ENCODE measurements at places on chromosomes 2 and 18.

DNA sequence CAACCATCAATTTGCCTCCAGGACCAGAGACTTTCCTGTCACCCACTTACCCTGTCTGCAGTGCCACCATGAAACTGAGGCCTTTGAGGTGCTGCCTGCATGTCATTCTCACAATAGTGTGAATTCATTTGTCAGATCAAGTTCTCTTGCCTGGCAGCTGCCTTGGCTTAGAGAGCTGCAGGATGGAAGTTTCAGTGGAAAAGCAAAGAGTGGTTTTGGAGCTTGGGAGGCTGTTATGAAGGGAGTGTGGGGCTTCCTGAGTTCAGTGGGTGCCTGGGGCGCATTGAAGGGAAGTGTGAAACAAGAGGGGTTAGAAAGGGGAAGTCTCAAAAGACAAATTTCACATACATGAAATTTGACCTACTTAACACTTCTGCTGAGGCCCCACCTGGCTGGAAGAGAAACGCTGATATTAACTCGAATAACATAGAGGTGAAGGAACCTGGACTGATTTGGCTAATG is 7.9 kb upstream of the LBH start:
- H3K27me3 ChIP-seq = no peaks in the 10 kb centered on the region
- peak overlapping the region; percentile 99 for H3K27ac ChIP-seq
- no peaks in the 10 kb centered on the region for H3K36me3 ChIP-seq
- DNase-seq = no peak
- H3K4me1 ChIP-seq = peaks cover 55% of the 10 kb centered on the region
- H3K4me3 ChIP-seq = peak overlapping the region; percentile 95

GRCh38 chr2:219542931-219543595 is 546 bp downstream of the CHPF start:
- peaks cover 1% of the 10 kb centered on the region for H3K27me3 ChIP-seq
- H3K27ac ChIP-seq = peak overlapping the region; percentile 60
- DNase-seq = no peak
- peaks cover 18% of the 10 kb centered on the region for H3K4me1 ChIP-seq

DNA sequence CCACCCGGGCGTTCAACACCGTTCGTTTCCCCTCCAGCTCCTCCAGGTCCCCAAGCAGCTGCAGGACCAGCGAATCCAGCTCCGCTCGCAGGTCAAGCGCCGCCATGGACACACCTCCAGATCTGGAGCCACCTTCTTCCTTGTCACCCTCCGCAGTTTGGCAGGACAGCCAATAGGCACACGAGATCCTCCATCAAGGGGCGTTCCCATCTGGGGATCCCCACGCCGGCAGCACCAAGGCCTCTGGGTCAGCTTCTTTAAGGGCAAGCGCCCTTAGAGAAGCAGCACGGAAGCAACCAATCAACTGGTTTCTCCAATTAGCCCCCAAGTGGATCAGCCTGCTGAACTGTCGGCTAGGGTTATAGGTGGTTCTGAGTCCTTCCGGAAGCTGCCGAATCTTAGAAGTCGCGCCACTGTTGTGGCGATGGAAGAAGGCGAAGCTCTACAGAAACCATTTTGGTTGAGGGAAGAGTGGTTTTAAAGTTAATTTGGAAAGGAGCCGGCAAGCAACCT is 621 bp upstream of the IMP4 start:
- DNase-seq = peak; percentile 79
- peaks cover 33% of the 10 kb centered on the region for H3K4me1 ChIP-seq
- peak overlapping the region; percentile 100 for H3K27ac ChIP-seq
- H3K4me3 ChIP-seq = peak overlapping the region; percentile 100
- no peaks in the 10 kb centered on the region for H3K27me3 ChIP-seq
- peaks cover 6% of the 10 kb centered on the region for H3K36me3 ChIP-seq

GRCh38 chr2:48397846-48398245 is 132.1 kb upstream of the STON1 start:
- no peaks in the 10 kb centered on the region for H3K27me3 ChIP-seq
- H3K4me1 ChIP-seq = peaks cover 6% of the 10 kb centered on the region
- H3K36me3 ChIP-seq = no peaks in the 10 kb centered on the region
- no peak overlapping the region for H3K4me3 ChIP-seq
- no peak for DNase-seq

GRCh38 chr2:197211881-197212342 is 98.7 kb downstream of the ANKRD44 start:
- H3K36me3 ChIP-seq = peaks cover 2% of the 10 kb centered on the region
- peak overlapping the region; percentile 97 for H3K27ac ChIP-seq
- H3K4me3 ChIP-seq = peak overlapping the region; percentile 84
- H3K4me1 ChIP-seq = peaks cover 80% of the 10 kb centered on the region
- DNase-seq = peak; percentile 38

- H3K4me3 ChIP-seq = no peak overlapping the region
- no peaks in the 10 kb centered on the region for H3K36me3 ChIP-seq
- no peaks in the 10 kb centered on the region for H3K4me1 ChIP-seq
- no peak overlapping the region for H3K27ac ChIP-seq
Observed at GRCh38 chr2:30940839-30941238, 133.6 kb upstream of the CAPN13 start.

Data from T-helper 17 cell (primary cell).